H1 (cell line): ENCODE measurements at places on chromosomes 5 and 9.

DNA sequence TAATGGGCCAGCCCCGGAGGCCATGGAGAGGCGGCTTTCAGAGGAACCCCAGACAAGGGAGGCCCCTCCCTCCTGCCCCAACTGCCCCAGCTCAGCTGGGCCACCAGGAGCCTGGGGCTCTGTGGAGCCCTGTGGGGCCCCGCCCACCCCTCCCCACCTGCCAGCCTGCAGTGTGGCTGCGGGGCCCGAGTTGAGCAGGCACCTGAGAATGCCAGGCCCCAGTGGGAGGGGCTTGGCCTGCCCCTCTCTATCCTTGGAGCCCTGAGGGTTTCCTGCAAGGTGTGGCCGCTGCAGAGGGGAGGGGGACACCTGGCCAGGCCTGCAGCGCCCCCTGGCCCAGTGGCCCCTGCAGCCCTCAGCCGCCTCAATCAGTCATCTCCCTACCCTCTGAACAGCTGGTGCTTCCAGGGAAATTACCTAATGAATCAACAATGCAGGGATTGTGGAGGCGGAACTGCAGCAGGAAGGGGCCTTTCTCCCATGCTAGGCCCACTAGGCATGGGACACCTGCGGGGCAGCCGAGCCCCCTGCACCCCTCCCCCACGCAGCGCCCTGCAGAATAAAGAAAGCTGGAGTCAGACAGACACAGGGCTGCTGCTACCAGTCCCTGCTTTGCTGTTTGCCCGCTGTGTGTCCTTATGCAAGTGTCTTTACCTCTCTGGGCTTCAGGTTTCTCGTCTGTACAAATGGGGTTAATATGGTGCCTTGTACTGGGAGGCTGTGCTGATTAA, 48.0 kb downstream of the LMX1B start:
- DNase-seq, result peak; percentile 84

- no peak for DNase-seq
Observed at GRCh38 chr9:135968601-135969000, 7.4 kb upstream of the UBAC1 start.

DNA sequence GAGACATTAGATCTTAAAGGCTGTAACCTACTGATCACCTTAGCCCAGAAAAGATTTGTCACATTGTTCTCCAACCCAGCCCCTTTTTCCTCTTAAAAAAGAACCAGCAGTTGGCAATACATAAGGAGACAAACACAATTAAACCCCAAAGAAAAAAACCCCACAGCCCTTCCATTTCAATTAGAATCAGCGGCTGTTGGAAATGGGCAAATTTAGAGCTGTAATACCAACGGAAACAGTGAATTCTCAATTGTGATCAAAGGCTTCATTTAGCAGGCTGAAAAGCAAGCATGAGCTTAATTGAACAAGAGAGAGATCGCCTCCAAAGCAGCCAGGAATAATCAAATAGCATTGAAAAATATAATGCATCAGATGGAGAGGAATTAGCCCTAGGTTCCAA, 153.6 kb downstream of the FAM114A2 start:
- DNase-seq, result no peak

- no peak for DNase-seq
Observed at GRCh38 chr9:99368341-99369326, 146.6 kb downstream of the SEC61B start.
